ENCODE measurements at places on chromosomes 6 and 20.

DNA sequence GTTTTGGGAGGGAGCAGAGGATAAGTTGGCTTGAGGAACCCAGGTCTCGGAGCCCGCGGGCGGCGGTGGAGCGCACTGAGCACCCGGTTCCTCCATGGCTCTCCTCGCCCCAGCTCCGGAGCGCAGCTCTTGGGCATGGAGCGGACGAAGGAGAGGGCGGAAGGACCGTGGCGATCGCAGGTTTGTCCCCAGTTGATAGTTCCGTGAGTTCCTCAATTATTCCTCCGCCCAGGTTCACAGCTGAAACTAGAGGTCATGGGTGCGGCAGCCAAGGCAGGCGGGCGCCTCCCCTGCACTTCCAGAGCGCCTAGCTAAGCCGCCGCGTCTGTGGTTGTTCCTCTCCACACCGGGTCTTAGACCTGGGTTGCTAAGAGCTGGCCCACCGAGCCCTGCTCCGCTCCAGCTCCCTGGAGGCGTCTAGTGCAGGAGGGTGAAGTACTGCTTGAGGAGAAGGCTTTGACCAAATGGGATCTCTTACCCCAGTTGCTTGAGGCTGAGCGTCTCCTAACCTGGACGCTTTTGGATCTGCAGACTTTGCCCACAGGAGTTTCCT lies at the start of gene HTR1B:
TSS of gene HTR1B (minus strand) at position 184 of the 553 bp plus-strand sequence. CDS start at position 96, 88 bp downstream.
- DNase-seq = no peak

GRCh38 chr6:85670573-85670972 lies 27.9 kb upstream of the SYNCRIP start:
- no peak for DNase-seq

DNA sequence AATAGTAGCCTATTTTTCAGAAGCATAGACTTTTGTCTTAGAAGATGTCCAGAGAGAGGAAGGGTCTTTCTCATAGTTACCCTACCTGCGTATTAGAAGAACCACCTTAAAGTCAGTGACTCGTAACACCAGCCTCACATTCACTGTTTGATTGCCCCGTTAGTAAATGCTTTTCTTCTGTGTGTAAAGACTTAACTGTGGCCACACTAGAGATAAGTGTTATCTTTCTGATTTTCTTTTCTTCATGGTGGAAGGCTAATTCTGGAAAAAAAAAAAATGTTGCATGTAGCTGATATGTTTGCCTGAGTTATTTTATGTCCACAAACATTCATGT lies 83.9 kb downstream of the SAMD3 start:
- DNase-seq = no peak

GRCh38 chr6:558089-558488 lies 98.8 kb downstream of the HUS1B start:
- no peak for DNase-seq

GRCh38 chr6:156977527-156978291 lies 200.5 kb downstream of the ARID1B start:
- no peak for DNase-seq

DNA sequence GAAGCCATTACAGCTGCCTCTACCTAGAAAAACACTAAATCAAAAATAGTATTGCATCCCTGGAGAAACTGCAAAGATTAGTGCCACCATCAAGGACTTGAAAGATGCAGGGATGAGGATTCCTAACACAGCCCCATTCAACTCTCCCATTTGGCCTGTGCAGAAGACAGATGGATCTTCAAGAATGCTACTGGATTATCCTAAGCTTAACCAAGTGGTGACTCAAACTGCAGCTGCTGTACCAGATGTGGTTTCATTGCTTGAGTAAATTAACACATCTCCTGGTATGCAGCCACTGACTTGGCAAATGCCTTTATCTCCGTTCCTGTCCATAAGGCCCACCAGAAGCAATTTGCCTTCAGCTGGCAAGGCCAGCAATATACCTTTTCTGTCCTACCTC lies 117.4 kb downstream of the TBC1D32 start:
- no peak for DNase-seq

GRCh38 chr20:62398120-62398821 lies 8.8 kb downstream of the CABLES2 start:
- no peak for DNase-seq

DNA sequence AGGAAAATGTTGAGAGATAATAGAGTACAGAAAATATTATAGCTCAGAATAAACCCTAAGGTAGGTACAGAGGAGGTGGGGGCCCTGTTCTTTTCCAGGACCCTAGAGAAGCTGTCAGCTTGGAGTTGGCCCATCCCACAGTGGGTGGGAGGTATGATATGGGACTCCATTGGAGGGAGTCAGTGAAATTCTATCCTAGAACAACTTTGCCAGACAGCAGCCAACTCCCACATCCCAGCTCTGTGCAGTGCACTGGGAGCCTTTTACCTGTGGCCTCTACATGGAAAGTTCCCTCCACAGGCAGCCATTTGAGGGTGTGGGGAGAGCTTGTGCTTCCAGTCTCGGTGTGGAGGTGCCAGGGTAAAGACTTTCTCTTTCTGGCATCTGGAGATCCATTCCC lies 36.8 kb upstream of the CLIC5 start:
- no peak for DNase-seq

DNA sequence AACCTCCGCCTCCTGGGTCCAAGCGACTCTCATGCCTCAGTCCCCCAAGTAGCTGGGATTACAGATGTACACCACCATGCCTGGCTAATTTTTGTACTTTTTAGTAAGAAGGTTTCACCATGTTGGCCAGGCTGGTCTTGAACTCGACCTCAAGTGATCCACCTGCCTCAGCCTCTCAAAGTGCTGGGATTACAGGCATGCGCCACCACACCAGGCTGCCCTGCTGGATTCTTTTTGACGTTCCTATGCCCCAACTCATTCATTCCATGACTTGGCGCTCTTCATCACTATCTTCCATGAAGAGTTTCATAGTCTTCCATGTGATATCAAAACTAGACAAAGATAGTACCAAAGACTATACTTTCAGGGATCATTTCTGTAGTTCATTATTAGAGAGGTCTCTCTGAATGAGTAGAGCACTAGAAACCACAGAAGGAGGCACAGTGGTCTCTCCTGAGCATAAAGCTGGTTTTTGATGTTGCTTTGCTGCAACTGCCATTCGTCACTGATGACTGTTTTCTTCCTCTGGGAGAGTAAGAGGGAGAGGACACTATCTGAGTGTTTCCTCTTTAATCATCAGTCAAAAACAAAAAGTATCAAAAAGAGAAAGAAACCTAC lies 23.5 kb downstream of the DNAAF9 start:
- DNase-seq = peak; percentile 28

- DNase-seq = no peak
Observed at GRCh38 chr6:2944405-2945152, 26.8 kb downstream of the SERPINB6 start.

- no peak for DNase-seq
Observed at GRCh38 chr6:65052626-65053025, 654.4 kb downstream of the EYS start.

DNA sequence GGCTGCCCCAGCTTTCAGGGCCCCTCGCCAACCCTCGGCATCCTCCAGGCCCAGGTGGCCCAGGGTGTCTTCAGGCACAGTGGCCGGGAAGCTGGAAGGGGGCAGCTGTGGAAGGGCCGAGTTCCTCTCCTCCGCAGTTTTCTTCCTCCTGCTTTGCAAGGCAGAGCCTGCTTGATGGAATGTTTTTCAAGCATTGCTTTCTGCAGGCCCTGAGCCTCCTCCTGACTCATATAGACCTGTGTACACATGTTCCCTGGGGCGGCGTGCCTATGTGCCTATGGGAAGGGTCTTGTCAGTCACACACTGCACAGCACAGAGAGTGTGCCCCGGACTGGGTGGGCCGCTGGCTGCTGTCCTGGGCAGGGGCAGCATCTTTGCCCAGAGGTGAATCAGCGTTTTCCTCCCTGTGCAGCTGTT lies 107.5 kb downstream of the ERMARD start:
- DNase-seq = no peak

DNA sequence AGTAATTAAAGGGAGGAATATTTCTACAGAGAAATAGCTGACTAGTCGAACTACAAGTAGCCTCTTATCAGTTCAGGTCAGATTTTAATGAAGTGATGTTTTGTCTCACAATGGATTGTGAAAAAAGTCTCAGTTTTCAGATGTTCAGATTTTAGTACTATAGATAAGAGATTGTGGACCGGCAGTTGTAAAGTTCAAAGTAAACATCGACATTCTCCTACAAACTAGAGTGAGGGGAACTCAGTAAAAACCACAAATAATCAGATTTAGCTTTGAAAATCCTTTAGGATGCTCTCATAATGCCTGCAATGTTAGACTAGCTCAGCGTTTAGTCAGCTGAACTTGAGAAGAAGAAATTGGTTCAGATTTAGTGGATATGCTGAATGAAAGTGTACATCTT lies 39.9 kb downstream of the RCAN2 start:
- DNase-seq = no peak

- no peak for DNase-seq
Observed at GRCh38 chr6:50842861-50843384, 24.3 kb downstream of the TFAP2B start.

DNA sequence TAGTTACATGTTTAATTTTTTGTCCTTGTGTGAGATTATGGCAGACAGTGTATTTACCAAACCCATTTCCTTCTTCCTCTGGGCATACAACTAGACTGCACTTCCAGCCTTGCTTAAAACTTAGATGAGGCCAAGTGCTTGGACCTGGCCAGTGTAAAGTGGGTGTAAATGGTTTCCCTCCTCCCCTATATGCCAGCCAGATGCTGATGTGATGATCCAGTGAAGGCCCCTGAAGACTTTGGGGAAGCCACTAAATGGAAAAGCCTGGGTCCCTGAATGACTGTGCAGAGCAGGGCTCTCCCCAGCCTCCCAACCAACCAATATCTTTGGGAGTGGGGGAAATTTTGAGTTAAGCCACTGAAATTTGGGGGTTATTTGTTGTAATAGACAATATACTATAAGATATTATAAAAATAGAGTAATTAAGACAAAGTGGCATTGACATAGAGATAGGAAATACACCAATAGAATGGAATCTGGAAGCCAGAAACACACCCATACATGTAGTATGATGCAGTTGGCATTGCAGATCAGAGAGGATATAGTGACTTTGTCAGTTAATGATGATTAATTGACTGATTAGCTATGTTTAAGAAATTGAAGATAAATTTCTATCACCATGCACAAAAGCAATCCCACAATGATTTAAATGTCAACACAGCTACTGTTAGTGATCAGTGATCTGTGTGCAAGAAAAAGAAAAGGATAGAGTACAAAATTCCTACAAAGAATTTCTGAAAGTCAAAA lies 10.4 kb upstream of the SNX9 start:
- DNase-seq = no peak

Measured in activated T-cell treated with anti-CD3 and anti-CD28 coated beads for 24 hours (primary cell).